Parietal lobe (tissue), 2 donors: ENCODE measurements at places on chromosomes 4 and X. TPM values are rescaled to one million over a fixed set of nuclear protein-coding genes. Genes with fewer than 3 reads are reported as not detected.

TMPRSS11A gene
- not detected for total RNA-seq

SLIT2 gene
- total RNA-seq = 17.2 TPM

MAGEA8 gene
- total RNA-seq = not detected

AMBN gene
- total RNA-seq = 0.94 TPM

BEX3 gene
- 168 TPM for total RNA-seq

SMPX gene
- total RNA-seq = not detected

PAGE1 gene
- total RNA-seq = not detected

FAM149A gene
- 39.8 TPM for total RNA-seq

DCAF8L1 gene
- total RNA-seq = not detected

HSFX1 gene
- 4.4 TPM for total RNA-seq

MAMLD1 gene
- total RNA-seq = 5.6 TPM
